ENCODE measurements at places on chromosomes 3 and 15. TPM values are rescaled to one million over a fixed set of nuclear protein-coding genes. Genes with fewer than 3 reads are reported as not detected.

DNA sequence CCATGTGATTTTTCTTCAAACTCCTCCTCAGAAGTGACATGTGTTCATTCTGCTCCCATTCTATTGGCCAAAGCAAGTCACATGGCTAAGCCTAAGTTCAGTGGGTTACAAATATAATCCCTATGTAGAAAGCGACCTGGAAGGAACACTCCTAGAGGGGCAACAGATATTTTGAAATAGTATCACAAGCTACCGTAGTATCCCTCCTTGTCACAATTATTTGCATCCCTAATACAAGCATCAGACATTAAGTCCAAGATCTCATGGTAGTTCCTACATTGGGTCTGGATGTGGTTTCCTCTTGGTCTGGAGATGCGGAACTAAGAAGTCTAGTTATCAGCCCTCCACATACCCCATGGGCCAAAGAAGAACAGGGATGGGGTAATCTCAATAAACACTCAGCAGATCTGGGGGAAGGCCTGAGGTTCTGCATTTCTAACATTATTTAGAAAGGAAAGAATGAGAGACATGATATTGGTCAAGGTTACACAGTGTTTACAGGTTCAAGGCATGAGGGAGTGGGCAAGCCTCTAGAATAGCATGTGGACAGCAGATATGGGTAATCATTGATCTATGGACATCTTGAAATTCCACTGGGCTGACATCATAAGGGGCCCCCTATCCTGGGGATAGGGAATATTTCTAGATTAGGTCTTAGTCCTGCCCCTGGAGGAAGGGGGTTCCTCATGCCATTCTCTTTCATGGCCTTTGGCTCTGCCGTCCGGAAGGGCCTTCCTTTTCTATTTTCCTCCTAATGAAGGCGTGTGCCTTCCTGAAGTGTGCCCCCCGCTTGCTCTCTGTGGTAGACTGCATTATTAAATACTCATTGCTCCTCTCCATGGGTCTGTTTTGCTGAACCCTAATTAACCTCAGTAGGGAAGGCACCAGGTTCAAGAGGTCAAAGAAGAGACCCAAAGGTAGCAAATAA, 17.8 kb upstream of the ABHD2 start:
- no peak overlapping the region for H3K27ac ChIP-seq
- DNase-seq: no peak
- no peaks in the 10 kb centered on the region for H3K4me1 ChIP-seq

DNA sequence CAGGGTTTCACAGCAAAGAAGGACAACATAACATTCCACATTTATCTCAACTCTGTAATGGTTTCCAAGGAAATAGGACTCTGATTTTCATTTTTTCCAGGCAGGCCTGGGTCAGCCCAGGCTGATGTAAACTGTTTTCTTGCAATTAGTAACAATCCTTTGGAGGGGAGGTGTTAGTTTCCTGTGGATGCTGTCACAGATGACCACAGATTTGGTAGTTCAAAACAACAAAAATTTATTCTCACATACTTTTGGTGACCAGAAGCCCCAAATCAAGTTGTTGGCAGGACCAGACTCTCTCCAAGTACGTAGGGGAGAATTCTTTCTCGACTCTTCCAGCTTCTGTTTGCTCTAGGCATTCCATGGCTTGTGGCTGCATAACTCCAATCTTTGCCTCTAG, 88.0 kb downstream of the EDEM1 start:
- H3K4me3 ChIP-seq: no peak overlapping the region
- no peaks in the 10 kb centered on the region for H3K36me3 ChIP-seq
- no peak for DNase-seq
- no peaks in the 10 kb centered on the region for H3K27me3 ChIP-seq

Gene CP
- total RNA-seq: not detected

Gene PPM1L
- 81.4 TPM for total RNA-seq

DNA sequence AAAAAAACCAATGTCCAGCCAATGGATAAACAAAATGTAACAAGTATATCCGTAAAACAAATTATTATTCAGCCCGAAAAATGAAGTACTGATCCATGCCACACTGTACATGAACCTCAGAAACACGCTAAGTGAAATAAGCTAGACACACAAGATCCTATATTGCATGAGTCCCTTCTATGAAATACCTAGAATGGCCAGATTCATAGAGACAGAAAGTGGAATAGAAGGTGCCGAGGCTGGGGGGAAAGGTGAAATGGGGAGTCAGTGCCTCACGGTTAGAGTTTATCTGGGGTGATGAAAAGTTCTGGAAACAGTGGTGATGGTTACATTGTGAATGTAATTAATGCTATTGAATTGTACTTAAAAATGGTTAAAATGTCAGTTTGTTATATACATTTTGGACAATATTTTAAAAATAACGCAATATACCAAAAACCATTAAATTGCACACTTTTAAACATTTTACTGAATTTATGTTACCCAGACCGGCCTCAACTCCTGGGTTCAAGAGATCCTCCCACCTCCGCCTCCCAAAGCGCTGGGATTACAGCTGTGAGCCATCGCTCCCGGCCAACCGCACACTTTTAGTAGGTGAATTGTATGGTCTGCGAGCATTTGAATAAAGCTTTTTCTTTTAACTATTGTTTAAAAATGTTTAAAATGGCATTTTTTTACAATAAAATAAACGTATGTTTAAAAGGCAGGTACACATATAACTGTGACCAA, 2.1 kb downstream of the RNF168 start:
- H3K4me3 ChIP-seq: peak overlapping the region; percentile 96
- DNase-seq: peak; percentile 32
- H3K4me1 ChIP-seq: peaks cover 6% of the 10 kb centered on the region
- peaks cover 2% of the 10 kb centered on the region for H3K36me3 ChIP-seq

Gene GMPS
- 82.3 TPM for total RNA-seq

DNA sequence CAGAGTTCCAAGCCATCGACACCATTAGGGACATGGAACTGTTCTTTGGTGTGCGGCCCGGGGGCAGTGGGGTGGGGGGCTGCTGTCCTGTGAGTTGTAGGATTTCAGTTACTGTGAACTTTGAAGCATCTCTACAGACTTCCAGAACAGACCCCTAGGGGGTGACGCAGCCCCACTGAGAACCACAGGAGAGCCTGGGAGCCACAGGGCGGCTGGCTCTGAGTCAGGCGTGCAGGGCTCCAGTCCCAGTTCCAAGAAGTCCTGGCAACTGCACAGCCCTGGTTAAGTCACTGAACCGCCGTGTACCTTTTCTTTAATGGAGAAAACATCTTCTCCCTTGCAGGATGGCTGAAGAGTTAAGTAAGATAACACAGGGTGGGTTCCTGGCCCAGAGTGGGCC, 23.5 kb upstream of the LRTM1 start:
- DNase-seq: peak; percentile 65
- no peaks in the 10 kb centered on the region for H3K4me1 ChIP-seq
- no peaks in the 10 kb centered on the region for H3K36me3 ChIP-seq

DNA sequence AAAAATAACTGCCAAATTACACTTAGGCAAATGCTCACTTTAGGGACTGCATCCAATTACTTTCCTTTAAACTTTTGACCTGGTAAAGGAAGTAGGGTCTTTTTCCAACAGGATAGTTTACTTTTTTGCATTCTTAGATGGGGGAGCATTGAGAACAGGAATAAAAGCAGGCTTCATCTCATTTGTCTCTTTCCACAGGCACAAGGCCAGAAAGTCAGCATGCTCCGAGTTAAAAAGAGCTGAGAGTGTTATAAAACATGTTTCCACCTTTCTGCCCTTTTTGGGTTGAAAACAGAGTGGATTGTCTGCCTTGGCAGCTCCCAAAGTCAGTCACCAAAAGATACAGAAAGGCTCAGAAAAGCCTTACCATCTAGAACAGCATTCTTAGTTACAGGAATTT, 404.9 kb upstream of the ALCAM start:
- H3K27ac ChIP-seq: no peak overlapping the region
- no peak overlapping the region for H3K4me3 ChIP-seq
- H3K4me1 ChIP-seq: no peaks in the 10 kb centered on the region
- no peaks in the 10 kb centered on the region for H3K36me3 ChIP-seq

Gene FBXW12
- 0.66 TPM for total RNA-seq

DNA sequence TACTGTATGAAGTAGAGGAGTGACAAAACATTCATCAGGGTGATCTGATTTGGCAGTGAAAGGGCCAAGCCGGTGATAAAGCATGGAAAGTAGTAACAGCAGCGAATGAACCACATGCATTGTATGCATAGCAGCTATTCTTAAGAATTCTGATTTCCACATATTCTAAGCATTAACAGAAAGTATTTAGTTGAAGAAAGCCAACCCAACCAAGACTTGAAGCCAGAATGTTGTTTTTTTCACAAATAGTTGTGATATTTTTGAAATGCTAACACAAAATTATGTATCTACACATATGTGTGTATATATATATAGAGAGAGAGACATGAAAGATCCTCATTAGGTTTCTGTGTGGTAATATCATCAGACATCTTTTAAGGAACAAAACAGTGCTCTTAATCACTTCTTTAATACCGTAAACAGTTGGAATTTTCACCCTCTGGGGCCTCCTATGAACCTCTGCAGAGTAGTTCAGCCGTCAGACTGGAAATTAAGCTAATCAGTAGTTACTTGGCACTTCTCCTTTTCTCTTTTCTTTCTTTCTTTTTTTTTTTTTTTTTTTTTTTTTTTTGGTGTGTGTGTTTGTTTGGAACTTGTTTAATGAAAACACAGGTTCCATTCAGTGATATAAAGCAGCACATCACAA, 139.6 kb downstream of the CMSS1 start:
- H3K27ac ChIP-seq: no peak overlapping the region
- H3K4me1 ChIP-seq: peaks cover 22% of the 10 kb centered on the region
- H3K36me3 ChIP-seq: no peaks in the 10 kb centered on the region
- H3K4me3 ChIP-seq: no peak overlapping the region

GRCh38 chr3:71917545-71917944, 132.6 kb upstream of the PROK2 start:
- no peaks in the 10 kb centered on the region for H3K36me3 ChIP-seq
- DNase-seq: no peak
- no peak overlapping the region for H3K27ac ChIP-seq
- no peaks in the 10 kb centered on the region for H3K4me1 ChIP-seq
- H3K4me3 ChIP-seq: no peak overlapping the region

Gene CYP1A1
- total RNA-seq: 0.27 TPM

- peak overlapping the region; percentile 37 for H3K4me3 ChIP-seq
- no peak overlapping the region for H3K27ac ChIP-seq
- no peaks in the 10 kb centered on the region for H3K36me3 ChIP-seq
- H3K4me1 ChIP-seq: peaks cover 21% of the 10 kb centered on the region
These were observed 1.7 kb upstream of the IFT57 start for GRCh38 chr3:108223928-108224327.

DNA sequence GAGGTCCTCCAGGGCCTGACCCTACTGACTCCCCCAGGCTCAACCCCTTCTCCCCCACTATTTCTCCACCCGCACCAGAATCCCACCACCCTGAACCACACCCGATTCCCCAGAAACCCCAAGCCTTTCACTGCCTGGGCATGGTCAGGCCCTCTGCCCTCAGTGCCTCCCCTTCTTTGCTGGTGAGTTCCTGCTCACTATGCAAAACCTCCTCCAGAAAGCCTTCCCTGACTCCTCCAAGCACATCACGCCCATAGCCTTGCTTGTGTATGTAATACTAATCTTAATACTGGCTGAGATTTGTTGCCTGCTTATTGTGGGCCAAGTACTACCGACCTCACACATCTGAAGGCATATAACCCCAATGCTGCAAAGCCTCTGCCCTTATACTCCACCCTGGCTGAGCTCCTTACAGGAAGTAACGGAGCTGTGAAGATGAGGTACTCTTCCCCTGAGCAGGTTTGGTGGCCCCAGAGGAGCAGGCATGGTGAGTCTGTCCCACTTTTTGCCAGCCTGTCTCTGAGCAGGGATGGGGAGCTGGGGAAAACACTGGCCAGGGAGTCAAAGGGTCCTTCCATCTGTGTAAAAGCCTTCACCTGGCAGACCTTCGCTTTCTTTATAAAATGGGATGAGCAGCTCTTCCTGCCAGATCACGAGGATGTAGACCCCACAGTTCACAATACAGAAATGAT, 9.5 kb downstream of the RAB6B start:
- H3K27ac ChIP-seq: no peak overlapping the region
- peaks cover 19% of the 10 kb centered on the region for H3K27me3 ChIP-seq
- peaks cover 50% of the 10 kb centered on the region for H3K4me1 ChIP-seq
- H3K4me3 ChIP-seq: peak overlapping the region; percentile 27
- H3K36me3 ChIP-seq: peaks cover 21% of the 10 kb centered on the region

GRCh38 chr15:50418041-50418583, 6.1 kb upstream of the USP8 start:
- H3K27ac ChIP-seq: no peak overlapping the region
- H3K4me1 ChIP-seq: no peaks in the 10 kb centered on the region
- no peaks in the 10 kb centered on the region for H3K36me3 ChIP-seq
- no peak for DNase-seq

- H3K4me1 ChIP-seq: peaks cover 16% of the 10 kb centered on the region
- H3K27ac ChIP-seq: no peak overlapping the region
- H3K27me3 ChIP-seq: peaks cover 3% of the 10 kb centered on the region
- no peak for DNase-seq
- H3K4me3 ChIP-seq: no peak overlapping the region
These were observed 239.9 kb downstream of the EPHB1 start for GRCh38 chr3:135034891-135035440.

DNA sequence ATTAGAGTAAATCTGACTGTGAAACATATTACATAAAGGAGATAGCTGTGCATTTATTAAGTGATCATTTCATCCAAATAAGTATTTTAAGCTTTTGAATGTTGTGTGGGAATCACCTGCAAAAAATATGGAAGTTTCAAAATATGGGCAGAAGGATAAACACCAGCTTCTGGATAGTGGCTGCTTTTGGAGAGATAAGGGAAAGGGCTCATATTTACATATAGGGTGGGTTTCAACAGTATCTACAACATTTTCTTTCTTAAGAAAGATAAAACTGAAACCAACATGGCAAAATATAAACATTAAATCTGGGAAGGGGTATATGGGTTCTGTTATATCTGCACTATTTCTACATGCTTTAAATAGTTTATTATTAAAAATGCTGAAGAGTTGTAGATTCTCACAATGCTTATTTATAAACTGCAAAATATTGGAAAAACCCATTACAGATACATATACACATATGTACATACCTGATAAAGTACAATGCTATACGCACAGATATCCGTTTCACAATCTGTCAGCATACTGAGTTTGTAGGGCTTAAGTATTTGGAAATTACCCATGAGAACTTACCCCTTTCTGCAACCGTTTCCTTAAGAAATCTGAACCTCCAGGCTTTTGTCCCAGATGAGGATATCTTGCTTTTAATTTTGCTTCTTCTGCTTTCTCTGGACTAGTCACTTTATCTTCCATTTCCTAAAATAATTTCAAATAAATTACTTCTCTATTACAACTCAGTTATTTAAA, 12.1 kb downstream of the ARPP19 start:
- H3K27ac ChIP-seq: no peak overlapping the region
- peaks cover 30% of the 10 kb centered on the region for H3K4me1 ChIP-seq
- no peak for DNase-seq
- no peaks in the 10 kb centered on the region for H3K27me3 ChIP-seq

DNA sequence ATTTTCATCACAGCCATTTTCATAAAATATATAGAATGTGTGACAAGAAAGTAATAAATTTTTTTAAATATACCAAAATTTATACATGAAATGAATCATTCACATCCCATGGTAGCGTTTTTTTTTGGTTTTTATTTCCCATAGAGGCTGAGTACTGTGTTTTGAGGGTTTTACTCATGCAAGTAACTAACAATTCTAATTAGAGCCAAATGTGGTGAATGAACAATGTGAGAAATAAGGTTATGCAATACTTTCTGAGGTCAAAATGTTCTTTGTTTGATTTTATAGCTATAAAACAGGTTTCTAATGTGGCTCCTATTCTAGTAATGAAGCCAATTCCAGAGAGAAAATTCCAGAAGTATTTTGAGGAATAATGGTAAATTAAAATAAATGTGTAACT, 386.8 kb downstream of the TBC1D5 start:
- DNase-seq: no peak
- no peak overlapping the region for H3K27ac ChIP-seq
- H3K27me3 ChIP-seq: no peaks in the 10 kb centered on the region

Data from glutamatergic neuron (in vitro differentiated cells).